ENCODE measurements at places on chromosomes 2 and 18. TPM values are rescaled to one million over a fixed set of nuclear protein-coding genes. Genes with fewer than 3 reads are reported as not detected.

GRCh38 chr2:133363884-133364283, 204.4 kb downstream of the NCKAP5 start:
- DNase-seq, result no peak

DNA sequence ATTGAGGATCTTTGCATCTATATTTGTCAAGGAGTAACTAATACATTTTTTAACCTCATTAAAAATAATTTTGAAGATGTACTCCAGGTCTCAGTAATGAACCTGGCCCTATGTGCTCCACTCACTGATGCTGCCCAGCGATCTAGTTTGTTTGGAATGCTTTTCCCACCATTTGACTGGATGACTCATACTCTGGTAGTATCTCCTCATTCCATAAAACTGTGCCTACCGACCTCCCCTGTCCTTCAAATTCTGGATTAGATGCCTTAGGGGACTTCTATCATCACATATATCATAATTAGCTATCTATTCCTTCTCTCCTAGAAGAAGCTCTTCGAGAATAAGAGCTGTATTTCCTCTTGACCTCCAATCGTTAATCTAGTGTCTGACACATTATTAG, 83.8 kb downstream of the FAM117B start:
- DNase-seq, result peak; percentile 36

AQP12A gene
- polyA plus RNA-seq, result not detected

- DNase-seq, result no peak
Measured at GRCh38 chr2:226074391-226074790, 674.9 kb downstream of the NYAP2 start.

SP140L gene
- polyA plus RNA-seq, result 13.5 TPM

DNA sequence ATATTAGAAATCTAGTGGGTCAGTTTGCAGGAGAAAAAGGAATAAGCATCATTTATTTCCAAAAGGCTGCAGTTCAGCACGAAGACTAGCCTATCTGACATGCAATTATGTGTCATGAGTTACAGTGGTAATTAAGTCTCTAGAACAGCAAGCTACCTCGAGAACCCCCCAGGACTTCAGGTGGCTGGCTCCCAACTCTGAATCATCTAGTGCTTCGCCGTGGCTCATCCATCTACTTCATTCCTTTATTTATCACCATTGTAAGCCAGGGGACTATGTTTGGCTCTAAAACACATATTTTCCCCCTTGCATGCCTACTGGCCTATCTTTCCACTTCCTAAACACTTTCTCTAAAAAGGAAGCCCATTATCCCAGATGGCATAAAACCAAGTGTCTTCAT, 121.6 kb downstream of the TXNL1 start:
- DNase-seq, result no peak

- DNase-seq, result peak; percentile 90
Measured at GRCh38 chr2:10079870-10080535, at the start of gene CYS1. Gene CYS1, minus strand, starts transcription at chr2:10080411. Its CDS starts 188 bp downstream, at chr2:10080223.

SERPINB3 gene
- not detected for polyA plus RNA-seq

LCT gene
- polyA plus RNA-seq, result not detected

ERICH2 gene
- polyA plus RNA-seq, result not detected

- no peak for DNase-seq
Measured at GRCh38 chr2:238203973-238204683, 633 bp upstream of the ILKAP start.

GRCh38 chr18:6979954-6980353, 137.6 kb downstream of the LAMA1 start:
- DNase-seq, result no peak

GRCh38 chr2:3169106-3169870, 208.3 kb downstream of the EIPR1 start:
- peak; percentile 33 for DNase-seq

DNA sequence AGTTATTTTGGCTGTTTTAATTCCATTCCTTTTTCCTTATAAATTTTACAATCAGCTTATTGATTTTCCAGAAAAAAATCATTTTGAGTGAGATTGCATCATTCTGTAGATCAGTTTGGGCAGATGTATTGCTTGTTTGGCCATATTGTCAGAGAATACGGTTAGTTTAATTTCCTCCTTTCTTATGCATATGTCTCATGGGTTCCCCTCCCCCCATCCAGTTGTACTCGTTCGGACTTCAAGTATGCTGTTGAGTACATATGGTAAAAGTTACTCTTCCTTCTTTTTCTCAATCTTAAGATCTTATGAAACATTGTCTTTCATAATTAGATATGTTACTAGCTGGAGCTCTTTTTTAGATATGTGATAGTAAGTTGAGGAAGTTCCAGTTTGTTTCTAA, 131.2 kb upstream of the TTC27 start:
- DNase-seq, result no peak

MFSD2B gene
- not detected for polyA plus RNA-seq

- DNase-seq, result no peak
Measured at GRCh38 chr18:10029711-10030110, 115.9 kb downstream of the VAPA start.

DNA sequence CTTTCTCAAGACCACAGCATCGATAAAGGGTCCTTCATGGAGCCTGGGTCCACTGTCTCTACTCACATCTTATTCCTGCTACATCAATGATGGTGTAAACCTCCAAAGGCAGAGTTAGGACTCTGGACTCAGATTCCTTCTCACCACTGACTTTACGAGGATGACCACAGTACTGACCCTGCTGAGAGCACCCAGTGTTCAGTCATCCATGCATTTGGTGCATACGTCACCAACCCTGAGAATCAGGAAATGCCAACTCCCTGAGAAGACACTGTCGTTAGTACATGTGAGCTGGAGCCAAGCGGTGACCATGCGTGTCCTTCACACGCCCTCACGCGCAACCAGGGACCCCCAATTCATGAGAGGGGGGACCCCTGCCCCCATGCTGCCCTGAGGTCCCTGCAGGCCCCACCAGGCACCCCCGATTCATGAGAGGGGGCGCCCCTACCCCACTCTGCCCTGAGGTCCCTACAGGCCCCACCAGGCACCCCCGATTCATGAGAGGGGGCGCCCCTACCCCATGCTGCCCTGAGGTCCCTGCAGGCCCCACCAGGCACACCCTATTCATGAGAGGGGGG, 178.4 kb upstream of the TPO start:
- DNase-seq, result no peak

DNA sequence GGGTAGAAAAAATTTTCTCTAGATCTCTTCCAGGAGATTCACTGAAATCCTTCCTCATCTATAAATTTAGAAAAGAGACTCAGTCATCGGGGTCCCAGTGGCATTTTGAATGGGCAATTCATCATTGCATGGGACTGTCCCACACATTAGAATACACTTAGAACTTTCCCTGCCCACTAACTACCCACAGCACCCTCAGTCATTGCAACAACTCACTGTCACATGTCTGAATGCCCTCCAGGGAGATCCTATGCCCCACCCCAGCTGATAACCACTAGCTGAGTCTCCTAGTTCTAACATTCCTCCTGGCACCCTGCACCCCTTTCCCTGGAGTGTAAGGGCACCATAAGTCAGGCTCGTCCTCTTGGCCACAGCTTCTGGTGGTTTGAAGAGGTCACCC, 89.6 kb downstream of the INSIG2 start:
- no peak for DNase-seq

KCNF1 gene
- polyA plus RNA-seq, result 0.16 TPM

- no peak for DNase-seq
Measured at GRCh38 chr2:206721256-206721920, 3.2 kb upstream of the DYTN start.

DNA sequence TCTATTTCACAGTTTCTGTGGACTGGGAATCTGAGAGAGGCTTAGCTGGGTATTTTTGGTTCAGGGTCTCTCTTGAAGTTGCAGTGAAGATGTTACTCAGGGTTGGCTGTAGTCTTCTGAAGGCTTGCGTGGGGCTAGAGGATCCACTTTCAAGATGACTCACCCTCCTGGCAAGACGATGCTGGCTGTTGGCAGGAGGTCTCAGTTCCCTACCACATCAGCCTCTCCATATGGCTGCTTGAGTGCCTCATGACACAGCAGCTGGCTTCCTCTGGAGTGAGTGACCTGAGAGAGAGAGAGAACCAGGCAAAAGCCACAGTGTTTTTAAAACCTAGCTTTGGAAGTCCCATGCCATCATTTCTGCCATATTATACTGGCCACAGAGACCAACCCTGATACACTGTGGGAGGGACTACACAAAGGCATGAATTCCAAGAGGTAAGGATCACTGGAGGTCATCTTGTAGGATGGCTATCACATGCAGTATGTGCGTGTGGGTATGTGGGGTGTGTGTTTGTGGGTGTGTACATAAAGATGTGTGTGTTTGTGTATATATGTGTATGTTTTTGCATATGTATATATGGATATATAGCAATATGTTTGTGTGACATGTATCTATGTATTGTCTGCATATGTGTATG, 25.1 kb downstream of the DNPEP start:
- no peak for DNase-seq

- no peak for DNase-seq
Measured at GRCh38 chr2:842151-842803, 108.4 kb upstream of the SNTG2 start.

CNGA3 gene
- not detected for polyA plus RNA-seq

GRCh38 chr2:105580216-105580615, 164.5 kb upstream of the NCK2 start:
- DNase-seq, result no peak

GRCh38 chr2:217664761-217665160, 338.0 kb downstream of the TNS1 start:
- DNase-seq, result no peak

DNA sequence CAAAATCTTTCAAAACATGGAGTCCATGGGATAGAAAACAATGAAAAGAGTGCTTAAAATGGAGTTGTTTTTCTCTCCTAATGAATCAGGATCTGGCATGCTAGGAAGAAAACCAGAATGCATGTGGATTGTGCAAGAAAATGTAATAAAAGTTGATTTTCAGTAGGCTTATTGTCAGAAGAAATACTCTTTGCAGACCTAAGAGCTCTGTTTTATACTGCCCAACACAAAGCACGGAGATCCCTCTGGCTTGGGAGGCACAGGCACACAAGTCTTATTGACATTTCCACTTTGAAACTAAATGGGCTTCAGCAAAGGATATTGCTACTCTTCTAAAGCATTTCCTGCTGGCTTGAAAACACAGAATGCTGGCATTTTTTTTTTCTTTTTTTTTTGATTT, 15.5 kb upstream of the DAPL1 start:
- DNase-seq, result no peak

GRCh38 chr2:96916156-96916630, 46.3 kb upstream of the SEMA4C start:
- no peak for DNase-seq

DNA sequence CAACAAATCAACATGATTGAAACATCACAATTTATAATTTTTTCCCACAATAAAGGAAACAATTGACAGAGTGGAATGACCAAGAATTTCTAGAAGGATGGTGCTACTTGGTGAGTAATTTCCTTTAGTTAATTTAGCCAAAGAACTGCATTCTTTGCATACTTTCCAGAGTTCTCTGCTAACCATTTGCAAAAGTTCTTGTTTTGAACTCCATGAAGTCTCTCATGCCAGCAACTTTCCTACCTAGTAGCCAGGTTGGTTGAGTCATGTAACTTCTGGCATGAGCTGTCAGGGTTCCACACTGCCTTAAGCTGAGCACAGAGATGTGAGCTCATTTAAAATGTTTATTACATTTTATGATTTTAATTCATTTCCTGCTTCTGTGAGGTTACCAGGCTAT, 539.6 kb downstream of the PID1 start:
- DNase-seq, result no peak

DNA sequence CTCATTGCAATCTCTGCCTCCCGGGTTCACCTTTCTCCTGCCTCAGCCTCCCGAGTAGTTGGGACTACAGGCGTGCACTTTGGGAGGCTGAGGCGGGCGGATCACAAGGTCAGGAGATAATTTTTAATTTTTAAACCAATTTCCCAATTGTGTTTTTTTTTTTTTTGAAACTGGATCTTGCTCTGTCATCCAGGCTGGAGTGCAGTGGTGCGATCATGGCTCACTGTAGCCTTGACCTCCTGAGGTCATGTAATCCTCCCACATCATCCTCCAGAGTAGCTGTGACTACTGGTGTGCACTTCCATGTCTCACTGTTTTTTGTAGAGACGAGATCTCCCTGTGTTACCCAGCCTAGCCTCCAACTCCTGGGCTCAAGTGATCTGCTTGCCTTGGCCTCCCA, 49.3 kb downstream of the GLS start:
- DNase-seq, result no peak

- DNase-seq, result no peak
Measured at GRCh38 chr18:25630682-25631081, 278.7 kb upstream of the ZNF521 start.

PMAIP1 gene
- 76.9 TPM for polyA plus RNA-seq

GRCh38 chr2:108535357-108535631, 1.0 kb downstream of the LIMS1 start:
- no peak for DNase-seq

- DNase-seq, result peak; percentile 33
Measured at GRCh38 chr2:19435815-19436214, 77.4 kb upstream of the OSR1 start.

GTF2A1L gene
- 0.36 TPM for polyA plus RNA-seq

- DNase-seq, result no peak
Measured at GRCh38 chr18:62354151-62354550, 29.0 kb downstream of the TNFRSF11A start.
